ENCODE measurements at places on chromosomes 5 and 9.

DNA sequence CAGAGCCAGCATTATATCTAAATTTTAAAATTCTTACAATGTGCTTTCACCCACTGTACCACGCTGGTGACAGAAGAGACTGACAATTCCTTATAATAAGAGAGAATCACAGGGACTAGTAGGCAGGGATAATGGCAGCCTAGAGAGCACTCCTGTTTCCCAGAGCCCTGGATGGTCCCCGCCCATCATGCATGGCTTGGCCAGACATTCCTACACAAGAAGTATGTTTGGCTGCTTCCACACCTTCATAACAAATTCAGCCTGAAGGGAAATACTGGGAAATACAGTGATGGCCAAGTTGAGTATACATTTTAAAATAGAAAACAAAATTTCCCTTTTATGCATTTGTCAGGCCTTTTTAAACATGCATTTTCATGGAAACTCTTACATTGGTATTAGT lies 193.5 kb upstream of the ELL2 start:
- no peak for DNase-seq

DNA sequence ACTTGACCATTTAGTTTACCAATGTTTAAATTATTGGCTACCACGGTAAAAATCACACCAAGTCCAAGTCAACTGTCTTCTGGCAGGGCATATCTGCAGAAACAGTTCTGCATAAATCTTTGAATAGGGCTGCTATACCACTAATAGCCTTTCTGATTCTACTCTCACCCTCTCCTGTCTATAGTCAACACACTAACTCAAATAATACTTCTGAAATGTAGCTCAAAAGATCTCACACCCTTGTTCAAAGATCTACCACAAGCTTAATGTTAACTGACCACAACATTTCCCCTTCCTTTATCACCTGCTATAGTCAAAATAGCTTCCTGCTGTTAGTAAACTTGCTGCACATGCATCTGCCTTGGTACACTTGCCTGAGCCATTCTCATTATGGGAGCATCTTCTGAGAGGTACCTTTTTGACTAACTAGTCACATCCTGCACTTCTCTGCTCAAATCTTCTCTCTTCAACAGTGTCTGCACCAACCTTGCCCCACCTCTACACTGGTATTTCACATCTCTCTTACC lies 319.4 kb downstream of the CDH10 start:
- no peak for DNase-seq

DNA sequence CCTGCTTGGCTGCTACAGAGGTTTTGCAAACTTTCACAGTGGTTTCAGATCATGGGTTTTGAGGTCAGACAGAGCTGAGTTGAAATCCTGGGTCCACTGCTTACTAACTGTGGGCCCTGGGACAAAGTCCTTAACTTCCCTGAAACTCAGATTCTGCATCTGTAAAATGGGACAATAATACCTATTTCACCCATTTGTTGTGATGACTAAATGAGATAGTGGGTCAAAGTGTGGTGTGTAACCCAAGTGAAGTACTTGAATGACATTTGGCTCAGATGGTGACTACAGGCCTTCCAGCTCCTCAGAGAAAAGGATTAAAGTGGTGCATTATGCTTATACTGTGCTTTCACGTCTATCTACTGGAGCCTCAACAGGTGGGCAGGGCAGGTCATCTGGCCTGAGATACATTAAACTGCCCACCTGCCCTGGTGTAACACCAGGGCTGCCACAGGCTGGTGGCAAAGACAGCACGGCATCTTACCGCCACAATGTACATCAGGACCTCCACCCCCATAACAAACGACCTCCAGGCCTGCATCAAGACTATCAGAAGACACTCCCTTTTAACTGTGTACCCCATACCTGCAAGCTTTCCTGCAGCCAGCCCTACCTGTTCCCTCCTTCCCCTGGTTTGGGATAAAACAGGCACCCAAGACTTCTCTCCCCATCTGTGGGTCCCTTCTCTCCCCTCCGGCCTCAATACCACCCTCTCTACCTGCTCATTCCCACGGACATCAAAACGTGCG lies 846 bp upstream of the TRAF1 start:
- no peak for DNase-seq

DNA sequence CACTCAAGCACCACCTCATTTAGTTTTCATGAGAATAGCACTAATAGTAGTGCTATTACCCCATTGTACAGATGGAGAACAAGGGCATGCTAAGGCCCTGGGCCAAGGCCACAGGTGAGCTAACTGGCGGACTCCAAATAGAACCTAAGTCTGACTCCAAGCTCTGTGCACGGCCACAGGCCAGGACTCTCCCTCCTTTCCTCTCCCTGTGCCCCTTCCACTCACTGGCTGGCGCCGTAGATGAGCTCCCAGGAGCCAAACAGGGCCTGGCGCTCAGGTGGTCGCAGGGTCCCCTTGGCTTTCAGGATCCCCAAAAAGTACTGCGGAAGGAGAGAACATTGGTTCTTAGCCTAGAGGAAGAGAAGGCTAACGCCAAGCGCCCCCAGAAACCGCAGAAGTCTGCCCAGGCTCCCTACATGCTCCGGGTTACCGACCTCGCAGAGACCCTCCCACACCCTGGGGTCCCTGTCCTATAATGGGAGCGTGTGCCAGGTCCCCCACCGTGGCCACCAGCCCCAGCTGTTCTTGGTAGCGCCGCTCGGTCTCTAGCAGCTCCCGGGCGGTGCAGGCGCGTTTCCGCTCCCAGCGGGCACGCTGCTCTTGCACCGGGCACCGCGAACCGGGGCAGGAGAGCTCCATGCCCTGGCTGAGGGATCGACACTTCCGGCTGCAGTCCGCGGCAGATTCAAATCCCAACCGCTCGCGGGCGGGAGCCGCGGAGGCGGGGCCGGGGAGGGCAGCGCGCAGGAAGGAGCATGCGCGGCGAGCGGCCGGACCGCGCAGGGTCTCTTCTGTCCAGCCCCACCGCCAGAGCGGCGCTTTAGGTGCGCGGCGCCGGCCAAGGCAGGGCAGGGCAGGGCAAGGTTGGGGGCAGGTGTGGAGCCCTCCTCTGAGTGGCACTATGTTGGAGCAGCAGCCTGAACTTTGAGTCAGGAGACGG lies at the start of gene ARHGEF39:
TSS of gene ARHGEF39 (minus strand) at position 665 of the 940 bp plus-strand sequence. CDS start at position 639, 26 bp downstream.
- peak; percentile 66 for DNase-seq

GRCh38 chr9:95450171-95451064 lies 66.4 kb downstream of the PTCH1 start:
- DNase-seq: no peak

- no peak for DNase-seq
These were observed 84.3 kb downstream of the NNT start for GRCh38 chr5:43687275-43687674.

GRCh38 chr5:10726179-10726912 lies 34.7 kb downstream of the DAP start:
- no peak for DNase-seq

DNA sequence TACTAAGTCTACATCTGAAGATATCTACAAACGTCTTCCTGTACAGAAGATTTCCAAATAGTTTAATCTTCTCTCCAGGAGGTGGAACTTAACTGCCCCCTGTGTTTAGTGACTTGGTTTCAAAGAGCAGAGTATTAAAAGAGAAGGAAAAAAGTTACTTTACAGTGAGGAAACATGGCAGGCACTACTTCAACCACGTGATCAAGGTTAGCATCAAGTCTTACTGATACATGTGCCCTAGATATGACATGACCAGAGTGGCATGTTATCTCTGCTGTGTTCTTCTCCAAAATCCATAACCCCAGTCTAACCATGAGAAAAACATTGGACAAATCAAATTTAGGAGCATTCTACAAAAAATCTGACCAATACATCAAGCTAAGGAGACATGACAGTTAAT lies 125.8 kb downstream of the ADAMTS12 start:
- DNase-seq: no peak

GRCh38 chr9:78187763-78188484 lies 48.0 kb upstream of the CEP78 start:
- DNase-seq: peak; percentile 9

- no peak for DNase-seq
These were observed 473.9 kb upstream of the CYLC2 start for GRCh38 chr9:102521097-102521755.

DNA sequence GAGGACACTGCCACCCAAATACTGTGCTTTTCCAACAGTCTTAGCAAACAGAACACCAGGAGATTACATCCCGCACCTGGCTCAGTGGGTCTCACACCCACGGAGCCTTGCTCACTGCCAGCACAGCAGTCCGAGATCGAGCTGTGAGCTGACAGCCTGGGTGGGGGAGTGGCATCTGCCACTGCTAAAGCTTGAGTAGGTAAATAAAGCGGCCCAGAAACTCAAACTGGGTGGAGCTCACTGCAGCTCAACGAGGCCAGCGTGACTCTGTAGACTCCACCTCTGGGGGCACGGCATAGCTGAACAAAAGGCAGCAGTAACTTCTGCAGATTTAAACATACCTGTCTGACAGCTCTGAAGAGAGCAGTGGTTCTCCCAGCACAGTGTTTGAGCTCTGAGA lies 28.8 kb downstream of the EPB41L4A start:
- DNase-seq: no peak

DNA sequence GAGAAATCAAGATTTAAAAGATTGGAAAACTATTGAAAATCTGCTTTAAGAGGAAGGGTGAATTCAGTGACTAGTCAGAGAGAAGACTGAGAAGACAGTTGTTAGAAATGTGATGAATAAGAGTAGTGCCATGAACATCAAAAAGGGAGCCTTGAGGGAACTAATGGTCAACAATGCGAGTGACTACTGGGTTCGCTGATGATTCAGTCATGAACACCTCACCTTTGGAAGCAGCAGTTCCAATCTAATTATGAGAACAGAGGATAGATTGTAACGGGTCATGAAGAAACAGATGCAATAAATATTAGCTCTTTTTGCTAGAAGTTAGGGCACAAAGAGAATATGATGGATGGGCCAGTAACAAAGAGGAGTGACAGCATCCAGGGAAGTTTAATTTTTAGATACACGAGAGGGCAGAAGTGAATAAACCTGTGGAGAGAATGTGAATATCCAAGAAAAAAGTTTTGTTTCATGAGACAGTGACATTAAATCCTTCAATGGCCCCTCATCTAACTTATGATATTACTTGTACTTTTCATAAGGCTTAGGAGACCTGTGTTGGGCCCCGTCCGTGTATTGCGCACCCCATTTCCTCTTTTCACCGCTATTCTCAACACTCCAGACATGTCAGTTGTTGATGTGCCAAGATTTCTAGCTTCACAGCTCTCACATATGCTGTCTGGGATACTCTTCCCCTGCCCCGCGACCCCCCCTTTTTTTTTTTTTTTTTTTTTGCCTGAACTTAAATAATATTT lies 23.5 kb upstream of the IFNE start:
- DNase-seq: no peak

DNA sequence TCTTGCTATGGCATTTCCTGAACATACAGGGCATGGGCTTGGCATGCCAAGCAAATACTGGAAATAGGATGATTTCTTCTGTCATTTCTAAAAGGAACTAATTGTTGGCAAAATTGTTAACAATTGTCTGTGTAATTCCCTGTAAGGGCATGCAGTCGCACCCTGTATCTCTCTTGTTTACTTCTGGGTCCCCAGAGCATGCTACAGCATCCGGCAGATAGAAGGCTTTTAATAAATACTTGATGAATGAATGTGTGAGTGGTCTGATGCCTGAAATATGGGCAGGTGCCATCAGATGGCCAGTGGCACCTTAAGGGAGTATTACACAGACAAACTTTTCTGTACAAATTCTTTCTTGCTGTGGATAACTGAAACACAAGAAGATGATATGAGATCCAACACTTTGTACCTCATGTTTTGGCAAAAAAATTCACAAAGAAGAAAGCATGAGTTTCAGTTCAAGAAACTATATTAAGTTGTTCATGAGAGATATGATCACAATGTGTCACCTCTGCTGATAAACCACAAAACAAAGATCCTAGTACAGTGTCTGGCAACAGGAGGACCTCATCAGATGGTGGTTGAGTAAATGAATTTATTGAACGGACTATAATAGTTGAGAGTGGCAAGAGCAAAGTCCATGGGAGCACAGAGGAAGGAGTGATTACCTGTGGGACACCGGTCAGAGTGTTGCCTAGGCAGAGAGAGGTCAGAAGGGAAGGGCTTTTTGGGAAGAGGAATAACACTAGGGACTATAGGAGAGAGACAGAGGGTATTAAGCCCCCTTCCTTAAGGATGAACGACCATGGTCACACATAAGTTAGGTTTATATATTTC lies 194.2 kb downstream of the ATP10B start:
- DNase-seq: no peak

GRCh38 chr5:55712023-55712859 lies at the start of gene SLC38A9:
Gene SLC38A9, minus strand, starts transcription at chr5:55712324. Its CDS starts 14,366 bp downstream, at chr5:55697958.
- peak; percentile 92 for DNase-seq

- DNase-seq: no peak
These were observed 252.9 kb downstream of the HSPA4 start for GRCh38 chr5:133304707-133305216.

GRCh38 chr5:1523480-1523792 lies 324 bp downstream of the LPCAT1 start:
- no peak for DNase-seq

GRCh38 chr5:78429332-78429980 lies 69.0 kb downstream of the SCAMP1 start:
- DNase-seq: no peak

DNA sequence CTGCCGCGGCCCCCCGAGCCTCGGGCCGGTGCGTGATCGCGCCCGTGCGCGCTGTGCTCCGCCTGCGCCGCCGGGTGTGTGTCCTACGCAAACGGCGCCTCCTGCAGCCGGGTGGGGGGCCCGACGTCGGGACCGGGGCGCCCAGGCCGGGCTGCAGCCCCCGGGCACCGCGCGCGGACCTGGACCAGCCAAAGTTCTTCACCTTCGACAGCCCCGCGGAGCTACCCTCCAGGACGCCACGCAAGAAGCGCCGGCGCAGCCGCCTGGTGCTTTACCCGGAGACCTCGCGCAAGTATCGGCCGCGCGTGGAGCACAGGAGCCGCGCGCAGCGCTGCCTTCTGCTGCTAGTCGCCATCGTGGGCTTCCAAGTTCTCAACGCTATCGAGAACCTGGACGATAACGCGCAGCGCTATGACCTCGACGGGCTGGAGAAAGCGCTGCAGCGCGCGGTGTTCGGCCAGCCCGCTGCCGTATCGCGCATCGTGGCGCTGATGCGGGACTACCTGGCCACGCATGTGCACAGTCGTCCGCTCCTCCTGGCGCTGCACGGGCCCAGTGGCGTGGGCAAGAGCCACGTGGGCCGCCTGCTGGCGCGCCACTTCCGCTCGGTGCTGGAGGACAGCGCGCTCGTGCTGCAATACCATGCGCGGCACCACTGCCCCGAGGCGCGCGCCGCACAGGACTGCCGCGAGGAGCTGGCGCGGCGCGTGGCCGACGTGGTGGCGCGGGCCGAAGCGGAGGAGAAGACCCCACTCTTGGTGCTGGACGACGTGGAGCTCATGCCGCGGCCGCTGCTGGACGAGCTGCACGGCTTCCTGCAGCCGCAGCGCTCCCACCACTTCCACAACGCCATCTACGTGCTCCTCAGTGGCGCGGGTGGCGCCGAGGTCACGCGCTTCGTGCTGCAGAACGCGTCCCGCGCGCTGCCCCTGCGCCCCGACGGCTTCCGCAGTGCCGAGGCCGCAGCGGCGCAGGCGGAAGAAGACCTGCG lies 1.5 kb downstream of the TOR4A start:
- DNase-seq: no peak

GRCh38 chr9:107489144-107489673 lies 360 bp downstream of the KLF4 start:
- DNase-seq: no peak

GRCh38 chr9:114025760-114026159 lies 52.3 kb downstream of the AMBP start:
- no peak for DNase-seq
